ENCODE measurements at places on chromosomes 7 and 10.
A peak's percentile ranks its signal among the peaks of the same experiment; 100 is the strongest.

DNA sequence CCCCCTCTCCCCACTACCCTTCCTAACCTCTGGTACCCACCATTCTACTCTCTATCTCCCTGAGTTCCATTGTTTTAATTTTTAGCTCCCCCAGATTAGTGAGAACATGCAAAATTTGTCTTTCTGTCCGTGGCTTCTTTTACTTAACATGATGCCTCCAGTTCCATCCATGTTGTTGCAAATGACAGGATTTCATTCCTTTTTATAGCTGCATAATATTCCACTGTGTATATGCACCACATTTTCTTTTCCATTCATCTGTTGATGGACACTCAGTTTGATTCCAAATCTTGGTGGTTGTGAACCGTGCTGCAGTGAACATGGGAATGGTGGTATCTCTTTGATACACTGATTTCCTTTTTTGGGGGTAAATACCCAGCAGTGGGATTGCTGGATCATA lies 22.0 kb downstream of the DENND10 start:
- DNase-seq = no peak

GRCh38 chr10:44963772-44964633 lies 4.4 kb downstream of the RASSF4 start:
- DNase-seq = no peak

DNA sequence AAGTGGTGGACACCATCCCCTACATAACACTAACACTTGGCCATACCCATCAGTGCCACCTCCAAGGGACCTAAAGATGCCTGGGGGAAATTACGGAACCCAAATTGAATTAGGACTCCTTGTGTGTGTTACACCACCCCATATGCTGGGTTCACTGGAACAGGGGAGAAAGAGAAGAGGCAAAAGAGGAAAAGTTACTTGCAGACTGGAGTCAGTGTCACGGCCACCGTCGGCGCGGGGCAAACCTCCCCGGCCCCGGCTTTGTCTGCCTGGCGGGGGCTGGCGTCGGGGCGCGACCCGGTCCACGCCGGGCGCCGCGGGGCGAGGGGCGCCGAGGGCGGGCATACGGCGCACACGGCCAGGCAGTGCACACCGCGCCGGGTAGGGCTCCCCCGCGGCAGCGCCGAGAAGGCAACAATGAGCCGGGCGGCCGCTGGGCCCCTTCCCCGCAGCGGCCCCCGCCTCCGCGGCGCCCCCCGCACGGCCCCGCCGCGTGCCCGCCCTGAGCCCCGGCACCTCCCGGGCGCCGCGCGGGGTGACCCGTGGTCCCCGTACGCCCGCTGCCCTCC lies 171.1 kb downstream of the FAM107B start:
- no peak for DNase-seq

DNA sequence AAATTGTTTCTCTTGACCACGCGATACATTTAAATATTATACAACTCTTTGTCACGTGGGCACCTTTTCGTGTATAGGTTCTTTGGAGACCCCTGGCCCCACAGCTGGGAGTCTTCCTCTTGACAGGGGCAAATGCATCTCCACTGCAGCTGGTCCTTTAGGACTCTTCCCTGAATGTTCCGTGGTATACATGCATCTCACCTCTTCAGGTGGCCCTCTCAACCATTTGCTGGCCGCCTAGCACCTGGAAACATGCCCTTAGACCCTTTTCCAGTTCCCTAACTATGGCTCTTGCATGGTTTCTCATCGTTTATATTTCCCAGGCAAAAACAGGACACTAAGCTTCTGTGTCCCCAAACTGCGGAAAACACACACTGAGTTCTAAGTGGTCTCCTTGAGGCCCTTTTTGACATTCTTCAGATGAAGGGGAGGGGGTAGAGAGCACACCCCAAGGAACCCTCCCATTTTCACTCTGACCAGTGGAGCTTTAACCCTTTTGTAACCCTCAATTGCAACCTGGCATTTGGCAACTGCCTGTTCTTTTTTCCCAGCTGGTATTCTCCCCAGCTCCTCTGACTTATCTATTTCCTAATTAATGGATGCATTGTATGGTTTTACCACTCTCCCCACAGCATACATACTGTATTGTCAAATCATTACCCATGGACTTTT lies 20.6 kb downstream of the HNRNPA2B1 start:
- DNase-seq = no peak

DNA sequence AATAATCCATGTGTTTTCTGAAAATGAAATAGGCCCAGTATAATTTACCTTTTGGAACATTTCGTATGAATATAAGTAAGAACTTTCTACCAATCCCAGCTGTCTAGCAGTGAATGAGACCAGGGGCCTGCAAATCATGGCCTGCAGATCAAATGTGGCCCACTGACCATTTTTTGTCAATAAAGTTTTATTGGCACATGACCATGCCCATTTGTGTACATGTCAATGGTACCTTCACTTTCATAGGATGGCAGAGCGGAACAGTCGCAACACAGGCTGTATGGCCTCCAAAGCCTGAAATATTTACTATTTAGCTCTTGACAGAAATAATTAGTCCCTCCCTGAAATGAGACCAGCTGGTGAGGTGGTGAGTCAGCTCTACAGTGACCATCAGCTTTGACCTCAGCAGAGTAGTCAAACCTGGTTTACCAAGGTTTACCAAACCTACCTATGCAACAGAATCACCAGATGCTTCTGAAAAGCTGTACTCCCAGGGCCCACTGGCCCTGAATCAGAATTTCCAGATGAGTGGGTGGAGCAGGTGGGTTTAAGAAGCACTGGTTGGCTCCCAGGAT lies 13.8 kb upstream of the C10orf90 start:
- no peak for DNase-seq

DNA sequence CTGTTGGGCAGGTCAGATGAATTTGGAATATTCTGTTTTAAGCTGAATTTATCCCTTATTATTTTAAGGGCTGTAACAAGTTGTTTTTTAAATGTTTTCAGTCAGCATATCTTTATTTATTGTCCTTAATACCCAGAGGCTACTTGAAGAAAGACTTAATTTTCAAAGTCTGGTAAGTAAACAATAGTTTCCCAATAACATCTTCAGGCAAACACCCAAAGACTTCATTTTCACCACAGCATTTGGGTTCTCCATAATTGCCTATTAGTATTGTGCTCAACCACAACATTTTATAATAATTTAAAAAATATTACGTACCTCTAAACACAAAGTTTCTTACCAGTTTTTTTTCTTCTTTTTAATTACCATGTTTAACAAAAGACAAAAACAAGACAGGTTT lies 60.0 kb upstream of the MKLN1 start:
- DNase-seq = no peak

GRCh38 chr7:138460176-138460648 lies at the start of gene TRIM24:
Gene TRIM24, plus strand, starts transcription at chr7:138460259. Its CDS starts 290 bp downstream, at chr7:138460549.
- DNase-seq = no peak

- DNase-seq = no peak
These were observed 77.8 kb upstream of the NRP1 start for GRCh38 chr10:33412241-33412640.

GRCh38 chr10:98589691-98590090 lies 143.0 kb upstream of the HPS1 start:
- DNase-seq = no peak

- no peak for DNase-seq
These were observed 214.3 kb downstream of the NEBL start for GRCh38 chr10:20682782-20683181.

- DNase-seq = no peak
These were observed 9.9 kb downstream of the OR9A2 start for GRCh38 chr7:143016996-143017395.

- no peak for DNase-seq
These were observed 11.0 kb downstream of the TLL2 start for GRCh38 chr10:96502561-96503282.

DNA sequence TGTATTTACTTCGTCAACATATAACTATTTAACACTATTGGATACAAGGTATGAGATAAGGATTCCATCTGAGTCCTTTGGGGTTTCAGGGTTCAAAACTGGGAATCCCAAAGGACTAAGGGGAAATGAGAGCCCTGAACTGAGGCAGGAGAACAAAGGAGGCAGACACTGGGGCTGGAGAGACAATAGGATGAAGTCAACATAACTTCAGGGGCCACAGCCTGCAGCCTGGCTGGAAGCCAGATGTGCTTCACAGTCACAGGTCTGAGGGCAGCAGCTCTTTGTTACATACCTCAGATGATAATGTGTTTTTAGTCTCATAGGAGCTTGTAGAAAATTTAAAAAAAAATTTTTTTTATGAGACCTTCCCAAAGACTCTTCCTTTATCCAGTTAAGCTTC lies 73.3 kb downstream of the NRF1 start:
- no peak for DNase-seq

- peak; percentile 2 for DNase-seq
These were observed 22.0 kb downstream of the CSGALNACT2 start for GRCh38 chr10:43160046-43160920.

GRCh38 chr10:113788604-113789083 lies 37.2 kb downstream of the PLEKHS1 start:
- no peak for DNase-seq

DNA sequence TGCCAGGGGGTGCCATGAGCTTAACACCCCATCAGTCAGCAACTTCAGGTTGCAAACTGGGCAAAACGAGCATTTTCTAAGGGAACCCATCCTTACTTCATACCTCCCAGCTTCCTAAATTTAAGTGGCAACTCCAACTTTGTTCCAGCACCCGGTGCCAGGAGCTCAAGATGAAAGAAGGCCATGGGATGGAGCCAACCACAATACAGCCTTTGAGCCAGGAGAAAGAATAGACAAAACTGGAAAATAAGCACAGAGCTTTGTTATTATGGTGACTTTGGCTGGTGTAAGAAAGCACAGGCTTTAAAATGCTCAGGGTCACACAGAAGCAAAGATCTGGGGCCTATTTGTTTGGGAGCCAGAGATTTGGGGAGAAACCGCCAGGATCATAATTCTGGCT lies 388.7 kb upstream of the MGMT start:
- no peak for DNase-seq

DNA sequence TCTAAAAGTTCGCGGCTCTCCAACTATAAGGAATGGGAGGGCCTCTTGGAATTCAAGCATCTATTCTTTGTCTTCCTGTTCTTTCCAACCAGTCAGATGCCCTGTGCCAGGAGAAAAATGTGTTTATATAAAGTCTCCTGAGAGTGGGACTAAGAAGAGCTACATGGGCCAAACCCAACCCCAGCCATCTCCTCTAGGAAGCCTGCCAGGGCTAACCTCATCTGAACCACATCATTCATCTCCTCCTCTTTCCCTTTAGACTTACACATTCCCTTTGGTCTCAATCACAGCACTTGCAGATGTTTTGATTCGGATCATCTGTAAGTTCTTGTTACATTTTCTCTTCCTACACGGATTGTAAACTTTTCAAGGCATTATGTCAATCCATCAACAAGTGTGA lies 62.6 kb downstream of the DOCK4 start:
- DNase-seq = no peak

GRCh38 chr7:65554-65953 lies 126.8 kb upstream of the FAM20C start:
- no peak for DNase-seq

GRCh38 chr10:31656851-31657433 lies 271.7 kb downstream of the ARHGAP12 start:
- DNase-seq = no peak

DNA sequence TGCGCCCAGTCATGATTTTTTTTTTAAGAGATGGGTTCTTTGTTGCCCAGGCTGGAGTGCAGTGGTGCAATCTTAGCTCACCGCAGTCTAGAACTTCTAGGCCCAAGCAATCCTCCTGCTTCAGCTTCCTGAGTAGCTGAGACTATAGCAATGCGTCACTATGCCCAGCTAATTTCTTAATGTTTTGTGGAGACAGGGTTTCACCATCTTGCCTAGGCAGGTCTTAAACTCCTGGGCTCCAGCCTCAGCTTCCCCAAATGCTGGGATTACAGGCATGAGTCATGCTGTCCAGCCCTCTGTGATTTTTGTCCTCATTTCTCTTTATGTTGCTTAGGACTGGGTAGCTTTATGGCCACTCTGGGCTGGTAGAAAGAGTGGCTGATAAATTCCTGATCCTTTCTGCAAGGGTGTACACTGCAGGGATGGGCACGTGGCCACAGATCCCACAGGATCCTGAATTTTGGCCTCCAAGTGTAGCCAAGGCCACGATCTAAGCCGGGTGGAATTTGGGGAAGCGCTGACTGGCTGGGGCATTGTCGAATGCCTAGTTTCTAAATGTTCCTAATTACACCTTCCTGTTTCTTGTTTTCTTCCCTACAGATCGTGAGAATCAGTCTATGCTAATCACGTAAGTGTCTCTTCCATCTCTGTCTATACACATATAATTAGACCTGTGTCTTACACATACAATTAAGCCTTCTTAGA lies 24.1 kb upstream of the MYH16 start:
- no peak for DNase-seq

DNA sequence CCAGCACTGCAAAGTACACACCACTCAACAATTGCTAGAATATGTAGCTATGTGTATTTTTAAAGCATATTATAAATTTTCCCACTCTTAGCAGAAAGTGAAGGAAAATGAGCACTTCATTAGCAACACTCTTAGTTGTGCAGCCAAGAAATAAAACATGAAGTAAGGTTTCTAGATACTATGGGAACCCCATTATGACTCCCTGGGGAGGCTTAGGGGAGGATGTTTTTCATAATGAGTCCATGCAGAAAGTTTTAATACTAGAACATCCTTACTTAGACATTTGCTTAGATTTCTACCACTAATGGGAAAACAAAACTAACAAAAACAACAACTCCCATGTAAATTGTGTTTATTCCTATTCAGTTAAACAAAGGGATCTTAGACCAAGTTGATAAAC lies 148.4 kb upstream of the HDAC9 start:
- no peak for DNase-seq

GRCh38 chr10:90420637-90421318 lies 437.1 kb downstream of the HTR7 start:
- DNase-seq = no peak

GRCh38 chr7:21893401-21893800 lies 52.3 kb downstream of the CDCA7L start:
- no peak for DNase-seq

Data from activated T-helper 9 cell treated with anti-CD3 and anti-CD28 coated beads, Interleukin-2, amount 50 U/mL, for 16 hours (primary cell).